ENCODE measurements at places on chromosomes 16 and 17.
A peak's percentile ranks its signal among the peaks of the same experiment; 100 is the strongest.

GRCh38 chr17:59333836-59334235 is 2.4 kb downstream of the YPEL2 start:
- no peak for DNase-seq

- DNase-seq: no peak
Observed at GRCh38 chr16:49278567-49278827, 3.1 kb downstream of the CBLN1 start.

GRCh38 chr17:34798581-34798980 is 162.7 kb downstream of the CCT6B start:
- no peak for DNase-seq

DNA sequence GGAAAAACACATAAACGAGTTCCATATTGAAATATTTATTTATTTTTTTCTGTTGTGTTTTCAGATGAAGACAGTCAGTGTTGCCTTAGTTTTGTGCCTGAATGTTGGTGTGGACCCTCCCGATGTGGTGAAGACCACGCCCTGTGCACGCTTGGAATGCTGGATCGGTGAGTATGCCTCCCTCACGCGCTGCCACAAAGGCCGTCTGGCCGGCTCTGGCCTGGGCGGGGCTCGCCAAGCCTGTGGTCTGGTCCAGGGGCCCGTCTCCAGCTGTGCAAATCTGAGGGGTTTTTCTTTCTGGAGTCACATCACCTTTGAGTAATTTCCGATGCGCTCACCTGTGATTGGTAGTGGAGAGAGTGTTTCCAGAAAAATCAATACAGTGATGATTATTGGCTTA is 81.0 kb downstream of the RPTOR start:
- DNase-seq: no peak

- DNase-seq: no peak
Observed at GRCh38 chr16:10098991-10099390, 83.2 kb downstream of the GRIN2A start.

DNA sequence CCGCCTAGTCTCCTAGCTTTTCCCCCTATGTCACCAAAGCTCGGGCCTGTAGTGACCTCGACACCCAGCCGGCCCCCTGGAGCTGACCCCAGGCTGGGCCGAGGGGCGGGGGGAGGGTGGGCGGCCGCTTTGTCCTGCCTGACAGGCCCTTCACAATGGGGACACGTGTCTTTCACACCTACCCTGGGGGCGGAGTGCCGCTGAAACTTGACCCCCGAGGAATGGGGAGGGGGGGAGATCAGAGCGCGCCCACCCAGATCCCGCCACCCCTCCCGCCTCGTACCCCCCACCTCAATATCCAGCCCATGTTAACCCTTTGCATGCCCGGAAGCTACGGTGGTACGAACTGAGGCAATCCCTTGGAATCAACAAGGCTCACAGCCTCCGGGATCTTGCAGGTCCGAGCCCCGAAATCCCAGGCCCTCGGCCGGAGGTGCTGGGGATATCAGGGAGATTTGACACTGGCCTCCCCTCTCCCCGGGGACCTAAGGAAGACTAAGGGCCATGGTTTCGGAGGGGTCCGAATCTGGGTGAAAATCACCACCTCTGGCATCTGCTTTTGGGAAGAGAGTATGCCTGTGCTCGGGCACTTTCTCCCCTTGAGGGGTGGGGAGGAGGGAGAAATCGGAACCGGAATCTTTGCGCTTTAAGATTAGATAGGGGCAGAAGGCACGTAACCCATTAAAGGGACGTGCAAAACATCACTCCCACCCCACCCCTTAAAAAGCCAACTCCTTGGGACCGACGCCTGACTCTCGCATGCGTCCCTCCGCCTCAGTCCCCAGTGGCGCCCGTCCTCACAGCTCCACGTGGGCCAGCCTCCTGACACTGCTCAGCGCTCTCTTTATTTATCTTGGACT is 2.6 kb downstream of the NOG start:
- DNase-seq: no peak

DNA sequence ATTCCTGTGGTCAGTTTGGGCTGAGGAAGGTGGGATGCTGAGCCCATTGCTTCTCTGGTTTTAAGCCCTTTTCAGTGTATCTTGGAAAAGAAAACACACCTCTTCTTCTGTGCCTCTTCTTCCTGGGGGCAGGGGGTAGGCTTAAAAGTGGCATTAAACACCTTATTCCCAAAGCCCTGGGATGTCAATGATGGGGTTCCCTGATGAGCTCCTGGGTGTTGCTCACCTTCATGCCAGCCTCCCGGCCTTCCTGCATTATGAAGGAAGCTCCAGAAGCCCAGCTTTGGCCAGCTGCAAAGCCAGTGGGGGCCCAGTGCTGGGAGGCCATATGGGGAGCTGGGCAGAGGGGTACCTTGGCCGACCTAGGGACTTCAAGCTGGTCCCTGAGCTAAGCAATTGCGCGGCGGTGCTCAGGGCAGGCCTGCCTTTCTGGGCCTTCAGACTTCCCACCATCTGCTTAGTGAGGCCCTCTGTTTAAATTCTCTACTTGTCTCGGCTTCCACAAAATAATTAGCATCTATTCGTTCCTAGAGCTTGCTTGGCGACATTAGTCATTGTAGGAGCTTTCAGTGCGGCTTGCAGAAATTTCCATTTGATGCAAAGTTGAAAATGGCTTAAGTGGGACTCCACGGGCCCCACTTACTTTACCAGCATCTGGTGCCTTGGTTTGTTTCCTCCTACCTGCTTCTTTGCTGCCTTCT is 121.7 kb upstream of the NLRP1 start:
- DNase-seq: no peak

DNA sequence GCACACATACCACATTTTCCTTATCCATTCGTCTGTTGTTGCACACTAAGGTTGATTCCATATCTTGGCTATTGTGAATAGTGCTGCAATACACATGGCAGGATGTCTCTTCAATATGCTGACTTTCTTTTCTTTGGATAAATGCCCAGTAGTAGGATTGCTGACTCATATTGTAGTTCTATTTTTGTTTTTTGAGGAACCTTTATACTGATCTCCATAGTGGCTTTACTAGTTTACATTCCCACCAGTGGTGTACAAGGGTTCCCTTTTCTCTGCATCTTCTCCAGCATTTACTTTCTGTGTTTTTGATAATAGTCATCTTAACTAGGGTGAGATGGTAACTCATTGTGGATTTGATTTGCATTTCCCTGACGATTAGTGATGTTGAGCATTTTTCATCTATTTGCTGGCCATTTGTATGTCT is 118.1 kb downstream of the STXBP4 start:
- DNase-seq: no peak

DNA sequence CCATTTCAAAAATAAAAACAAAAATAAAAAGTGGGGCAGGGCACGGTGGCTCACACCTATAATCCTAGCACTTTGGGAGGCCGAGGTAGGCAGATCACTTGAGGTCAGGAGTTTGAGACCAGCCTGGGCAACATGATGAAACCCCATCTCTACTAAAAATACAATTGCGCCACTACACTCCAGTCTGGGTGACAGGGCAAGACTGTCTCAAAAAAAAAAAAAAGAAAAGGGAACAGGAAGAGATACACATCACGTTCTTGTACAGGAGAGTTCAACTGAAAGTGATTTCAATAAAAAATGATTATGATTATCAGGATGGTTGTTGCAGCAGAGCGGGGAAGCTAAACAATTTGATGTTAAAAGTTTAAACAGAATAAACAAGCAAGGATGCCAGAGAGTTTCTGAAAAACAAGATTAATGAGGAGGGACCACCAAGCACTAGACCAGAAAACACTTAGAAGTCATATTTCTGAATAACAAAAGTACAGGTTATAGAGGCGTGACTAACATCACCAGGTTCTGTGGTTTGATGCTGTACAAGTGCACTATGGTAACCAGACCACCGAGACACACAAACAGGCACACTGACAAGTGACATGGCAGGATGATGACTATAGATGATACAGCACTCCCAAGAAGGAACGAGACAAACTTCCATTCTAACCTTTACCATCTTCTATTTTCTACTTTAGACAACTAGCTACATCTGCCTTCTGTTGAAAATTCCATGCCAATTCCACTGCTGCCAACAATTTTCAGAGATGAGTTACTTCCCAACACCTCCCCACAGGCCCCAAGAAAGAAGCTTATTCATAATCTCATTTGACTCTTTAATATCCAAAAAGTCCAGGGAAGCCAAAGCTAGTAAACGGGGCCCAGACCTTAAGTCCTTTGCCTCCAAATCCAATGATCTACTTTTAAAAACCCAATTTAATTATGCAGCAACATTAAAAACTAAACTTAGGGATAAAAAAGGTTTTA is 11.8 kb downstream of the DNAJA2 start:
- peak; percentile 38 for DNase-seq

DNA sequence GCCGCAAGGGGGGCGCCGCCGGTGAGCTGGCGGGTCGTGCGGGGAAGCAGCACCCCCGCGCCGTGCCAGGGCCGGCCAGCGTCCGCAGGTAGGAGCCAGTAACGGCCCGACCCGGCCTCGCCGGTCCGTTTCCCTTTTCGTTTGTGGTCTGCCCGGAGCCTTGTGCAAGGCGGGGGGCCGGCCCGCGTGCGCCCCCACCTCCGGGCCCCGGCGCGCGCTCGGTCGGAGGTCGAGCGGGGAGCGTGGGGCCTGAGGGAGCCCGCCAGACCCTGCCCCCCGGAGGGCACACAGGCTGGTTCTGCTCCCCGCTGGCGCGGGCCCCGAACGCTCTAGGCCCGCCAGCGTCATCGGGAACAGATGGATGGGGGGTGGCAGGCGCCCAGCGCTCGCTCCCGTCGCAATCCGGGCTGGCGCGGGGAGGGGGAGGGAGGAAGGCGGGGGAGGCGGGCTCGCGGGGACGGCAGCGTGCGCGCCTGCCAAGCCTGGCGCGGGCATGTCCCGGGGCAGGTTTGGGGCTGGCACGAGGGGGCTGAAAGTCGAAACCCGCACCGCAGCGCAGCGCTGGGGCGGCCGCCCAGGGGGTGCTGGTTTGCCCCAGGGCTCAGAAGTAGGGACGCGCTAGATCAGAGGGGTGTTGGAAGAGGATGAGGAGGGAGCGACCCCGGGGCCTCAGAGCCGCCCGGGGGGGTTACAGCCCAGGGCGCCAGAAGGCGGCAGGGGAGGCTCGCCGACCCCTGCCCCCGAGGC is 1.5 kb upstream of the GSE1 start:
- DNase-seq: peak; percentile 59

DNA sequence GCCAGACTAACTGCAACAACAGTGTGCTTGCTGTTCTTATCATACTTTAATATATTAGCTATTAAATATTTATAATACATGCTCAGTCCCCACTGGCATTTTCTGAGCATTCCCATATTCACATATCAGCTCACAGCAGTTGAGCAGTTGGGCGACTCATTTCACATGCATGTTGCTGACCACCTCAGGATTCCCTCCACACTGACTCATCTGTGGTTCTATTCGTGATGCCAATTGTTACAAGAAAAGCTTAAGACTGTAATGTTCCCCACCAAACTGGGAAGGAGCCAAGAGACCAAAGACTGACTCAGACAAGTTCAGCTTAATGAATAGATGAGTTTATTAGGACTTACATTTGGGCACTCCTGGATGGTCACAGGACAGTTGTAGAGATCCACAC is 100.3 kb upstream of the KIF2B start:
- DNase-seq: no peak

DNA sequence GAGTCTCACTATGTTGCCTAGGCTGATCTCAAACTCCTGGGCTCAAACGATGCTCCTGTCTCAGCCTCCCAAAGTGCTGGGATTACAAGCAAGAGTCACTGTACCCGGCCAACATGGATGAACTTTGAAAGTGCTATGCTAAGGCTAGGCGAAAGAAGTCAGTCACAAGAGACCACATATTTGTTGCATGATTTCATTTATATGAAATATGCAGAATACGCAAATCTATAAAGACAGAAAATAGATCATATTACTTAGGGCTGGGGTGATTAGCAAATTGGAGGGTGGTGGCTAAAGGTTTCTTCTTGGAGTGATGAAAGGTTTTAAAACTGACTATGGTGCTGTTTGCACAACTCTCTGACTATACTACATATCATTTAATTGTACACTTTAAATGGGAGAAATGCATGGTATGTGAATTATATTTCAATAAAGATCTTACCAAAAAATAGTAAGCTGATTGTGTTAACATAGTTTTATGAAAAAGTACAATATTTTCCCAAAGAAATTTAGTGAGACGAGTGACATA is 1.2 kb upstream of the FLYWCH1 start:
- no peak for DNase-seq

- no peak for DNase-seq
Observed at GRCh38 chr16:48597563-48598387, 12.2 kb downstream of the N4BP1 start.

All from activated naive CD4-positive, alpha-beta T cell treated with Interleukin-2 at 50 U/mL for 16 hours (primary cell).